ENCODE measurements at places on chromosomes 7 and 10. TPM values are rescaled to one million over a fixed set of nuclear protein-coding genes. Genes with fewer than 3 reads are reported as not detected.

The AIFM2 gene
- 3.0 TPM for total RNA-seq

The TRIM8 gene
- 124 TPM for total RNA-seq

The FRMD4A gene
- 51.8 TPM for total RNA-seq

DNA sequence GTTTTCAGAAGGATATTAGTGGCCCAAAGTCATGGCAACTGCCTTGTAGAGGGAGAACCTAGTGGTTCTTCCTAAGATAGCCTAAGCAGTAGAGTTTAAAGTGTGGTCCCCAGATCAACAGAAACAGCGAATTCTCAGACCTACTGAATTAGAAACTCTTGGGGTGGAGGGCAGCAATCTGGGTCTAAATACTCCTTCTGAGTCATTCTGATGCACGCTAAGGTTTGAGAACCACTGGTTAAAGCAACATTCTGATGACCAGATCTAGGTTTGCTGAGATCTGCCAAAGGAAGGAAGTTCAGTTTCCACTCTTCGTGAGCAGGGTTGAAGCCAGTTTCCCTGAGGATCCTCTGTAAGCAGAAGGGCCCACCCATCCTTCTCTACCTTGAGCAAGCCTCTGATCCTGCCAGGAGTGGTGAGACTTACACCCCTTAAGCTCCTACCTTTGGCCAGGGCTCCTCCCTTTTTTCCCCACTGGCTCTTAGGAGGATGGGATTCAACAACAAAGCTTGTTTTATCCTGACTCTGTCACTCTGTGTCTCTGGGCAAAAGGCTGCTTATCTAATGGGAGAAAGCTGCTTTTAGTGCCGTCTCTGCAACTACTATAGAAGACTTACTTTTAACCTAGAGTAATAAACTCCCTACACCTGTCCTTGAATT is 26.8 kb upstream of the TRUB1 start:
- DNase-seq: no peak

GRCh38 chr10:74071157-74071556 is 73.2 kb downstream of the VCL start:
- peak; percentile 95 for DNase-seq

- no peak for DNase-seq
These were observed 255.0 kb upstream of the PHYHIPL start for GRCh38 chr10:58921421-58921855.

- DNase-seq: no peak
These were observed 79.3 kb downstream of the ELFN1 start for GRCh38 chr7:1749351-1749863.

DNA sequence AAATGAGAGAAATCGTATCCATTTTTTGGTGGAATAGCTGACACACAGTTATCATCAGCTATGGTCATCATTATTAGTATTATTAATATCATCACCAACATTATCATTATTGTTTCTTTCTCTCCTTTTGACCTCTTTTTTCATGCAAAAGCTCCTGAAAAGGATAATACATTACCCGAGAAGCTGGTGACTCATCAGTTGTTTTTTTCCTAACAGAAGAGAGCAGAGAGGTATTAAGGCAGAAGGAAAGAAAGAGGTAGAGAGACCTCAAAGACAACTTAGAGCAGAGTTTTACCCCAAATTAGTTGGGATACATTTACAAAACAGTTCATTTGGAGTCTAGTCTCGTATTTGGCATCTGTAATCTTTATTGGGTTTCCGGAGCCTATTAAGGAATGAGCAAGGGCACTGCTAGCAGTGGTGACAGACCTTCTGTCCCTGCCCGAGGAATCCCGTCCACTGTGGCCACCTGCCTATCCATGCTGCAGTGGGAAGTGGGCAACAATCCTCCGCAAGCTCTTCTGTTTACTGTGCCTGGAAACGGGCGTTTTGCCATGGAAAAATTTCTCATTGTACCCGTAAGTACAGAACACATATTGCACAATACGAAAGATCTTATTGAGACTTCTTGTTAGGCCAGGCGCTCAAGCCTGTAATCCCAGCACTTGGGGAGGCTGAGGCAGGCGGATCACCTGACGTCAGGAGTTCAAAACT is 170.0 kb upstream of the MKLN1 start:
- no peak for DNase-seq
